Natural killer cell (primary cell): ENCODE measurements at places on chromosomes 16 and 17. TPM values are rescaled to one million over a fixed set of nuclear protein-coding genes. Genes with fewer than 3 reads are reported as not detected.
A peak's percentile ranks its signal among the peaks of the same experiment; 100 is the strongest.

The MMP15 gene
- 0.23 TPM for total RNA-seq

DNA sequence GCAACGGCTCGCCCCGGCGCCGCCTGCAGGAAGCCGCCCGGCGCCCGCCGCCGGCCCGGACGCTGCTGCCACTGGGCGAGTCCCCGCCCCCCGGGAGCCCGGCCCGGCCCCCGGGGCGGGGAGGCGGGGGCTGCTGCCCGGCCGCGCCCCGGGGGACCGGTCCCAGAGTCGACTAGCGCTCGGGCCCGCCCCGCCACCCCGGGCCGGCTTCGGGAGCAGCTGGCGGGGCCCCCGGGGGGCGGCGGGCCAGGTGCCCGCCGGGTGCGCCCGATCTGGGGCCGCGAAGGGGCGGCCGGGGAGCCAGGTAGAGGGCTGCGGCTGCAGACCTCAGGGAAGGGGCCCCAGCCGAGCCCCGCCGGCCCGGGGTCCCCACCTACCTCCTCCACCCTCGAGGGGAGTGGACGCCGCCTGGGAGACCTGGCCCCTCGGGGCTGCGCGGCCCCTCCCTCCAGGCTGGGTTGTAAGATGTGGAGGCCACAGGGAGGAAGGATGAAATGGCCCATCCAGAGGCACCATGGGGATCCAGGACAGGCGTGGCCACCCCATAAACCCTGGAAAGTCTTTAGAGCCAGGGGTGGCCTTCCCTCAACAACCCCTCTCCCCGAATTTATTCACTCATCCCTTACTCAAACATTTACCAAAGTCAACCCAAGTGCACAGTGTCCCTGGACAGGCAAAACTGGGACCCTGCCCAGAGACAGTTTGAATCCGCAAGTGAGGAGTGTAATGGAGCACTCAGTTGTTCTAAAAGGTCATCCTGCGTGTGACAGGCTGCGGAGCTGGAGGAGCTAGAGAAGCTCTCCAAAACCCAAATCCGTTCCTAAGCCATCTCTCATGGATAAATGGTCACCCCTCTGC lies at the start of gene CDYL2:
CDYL2 (minus strand) TSS at position 73 of the 858 bp plus-strand sequence. CDS start 425 bp downstream, outside the sequence.
- H3K4me1 ChIP-seq, result peaks cover 4% of the 10 kb centered on the region
- no peaks in the 10 kb centered on the region for H3K36me3 ChIP-seq
- H3K4me3 ChIP-seq, result peak within 1 kb of the TSS; percentile 42
- no peak within 1 kb of the TSS for H3K27ac ChIP-seq
- peaks cover 7% of the 10 kb centered on the region for H3K27me3 ChIP-seq
- DNase-seq, result no peak

DNA sequence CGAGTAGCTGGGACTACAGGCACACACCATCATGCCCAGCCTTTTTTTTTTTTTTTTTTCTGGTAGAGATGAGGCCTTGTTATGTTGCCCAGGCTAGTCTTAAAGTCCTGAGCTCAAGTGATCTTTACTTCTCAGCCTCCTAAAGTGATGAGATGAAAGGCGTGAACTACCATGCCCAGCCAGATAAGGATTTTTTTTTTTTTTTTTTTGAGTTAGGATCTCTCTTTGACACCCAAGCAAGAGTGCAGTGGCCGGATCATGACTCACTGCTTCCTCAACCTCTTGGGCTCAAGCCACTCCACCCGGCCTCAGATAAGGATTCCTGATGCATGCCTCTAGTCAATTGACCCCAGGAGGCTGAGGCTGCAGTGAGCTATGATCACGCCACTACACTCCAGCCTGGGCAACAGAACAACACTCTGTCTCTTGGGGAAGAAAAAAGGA lies 11.2 kb upstream of the PLEKHG4 start:
- DNase-seq, result no peak
- H3K36me3 ChIP-seq, result no peaks in the 10 kb centered on the region
- no peaks in the 10 kb centered on the region for H3K4me1 ChIP-seq
- no peak overlapping the region for H3K4me3 ChIP-seq

DNA sequence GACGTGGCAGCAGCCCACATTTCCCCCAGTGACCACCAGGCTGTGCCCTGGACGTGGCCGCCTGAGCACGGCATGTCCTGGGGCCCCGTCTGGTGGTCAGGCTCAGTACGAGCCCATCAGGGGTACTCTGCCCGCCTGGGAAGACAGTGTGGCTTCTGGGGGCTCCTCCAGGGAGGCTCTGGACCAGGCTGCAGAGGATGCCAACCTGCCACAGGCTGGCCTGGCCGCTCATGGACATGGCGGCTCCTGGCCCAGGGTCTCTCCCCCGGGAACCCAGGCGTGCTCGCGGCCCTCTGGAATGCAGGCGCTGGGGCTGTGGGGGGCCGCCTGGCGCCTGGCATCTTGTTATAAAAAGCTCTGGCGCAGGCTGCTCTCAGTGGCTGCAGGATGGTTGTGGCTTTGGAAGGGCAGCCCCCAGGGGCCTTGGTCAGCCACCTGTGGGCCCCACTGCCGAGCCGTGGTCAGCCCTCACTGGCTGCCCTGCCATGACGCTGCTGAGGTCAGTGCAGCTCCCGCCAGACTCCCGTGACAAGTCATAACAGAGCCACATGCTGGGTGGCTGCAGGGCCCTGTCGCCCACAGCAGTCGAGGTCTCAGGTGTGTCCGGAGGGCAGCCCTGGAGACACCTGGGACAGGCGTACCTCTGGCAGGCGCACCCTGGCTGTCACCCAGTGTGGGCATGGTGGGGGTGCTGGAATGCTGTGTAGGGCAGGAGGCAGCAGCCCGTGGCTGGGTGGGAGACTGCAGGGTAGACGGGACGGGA lies 15.0 kb downstream of the CENPX start:
- H3K4me1 ChIP-seq, result no peaks in the 10 kb centered on the region
- no peaks in the 10 kb centered on the region for H3K27me3 ChIP-seq
- DNase-seq, result no peak
- no peak overlapping the region for H3K4me3 ChIP-seq

DNA sequence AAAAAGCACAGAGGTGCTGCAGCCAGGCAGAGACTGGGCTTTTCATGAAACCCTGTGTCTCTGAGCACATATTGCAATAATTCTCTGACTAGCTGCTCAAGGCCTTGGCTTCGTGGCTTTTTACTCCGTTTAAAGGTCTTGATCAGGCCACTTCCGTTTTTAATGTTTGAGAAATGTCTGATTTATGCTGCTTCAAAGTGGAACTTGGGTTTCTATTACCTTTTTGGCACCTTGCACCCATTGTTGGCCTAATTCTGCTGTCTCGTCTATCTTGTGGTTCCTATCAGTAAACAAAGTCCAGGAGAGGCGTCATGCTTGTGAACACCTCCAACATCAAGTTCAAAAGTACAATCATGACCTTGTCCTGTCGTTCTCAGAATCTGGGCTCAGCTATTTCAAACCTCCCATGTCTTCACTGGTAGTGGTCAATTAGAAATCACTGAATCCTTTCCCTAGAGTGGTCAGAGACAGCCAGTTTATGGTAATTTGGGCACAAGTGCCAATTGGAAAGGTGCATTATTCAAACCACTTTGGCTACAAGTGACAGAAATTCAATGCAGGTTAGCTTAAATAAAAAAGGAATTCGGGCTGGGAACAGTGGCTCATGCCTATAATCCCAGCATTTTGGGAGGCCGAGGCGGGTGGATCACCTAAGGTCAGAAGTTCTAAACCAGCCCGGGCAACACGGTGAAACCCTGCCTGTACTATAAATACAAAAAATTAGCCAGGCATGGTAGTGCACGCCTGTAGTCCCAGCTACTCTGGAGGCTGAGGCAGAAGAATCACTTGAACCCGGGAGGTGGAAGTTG lies 33.3 kb upstream of the METTL9 start:
- H3K27me3 ChIP-seq, result no peaks in the 10 kb centered on the region
- H3K4me3 ChIP-seq, result no peak overlapping the region
- DNase-seq, result peak; percentile 18
- no peaks in the 10 kb centered on the region for H3K36me3 ChIP-seq
- no peak overlapping the region for H3K27ac ChIP-seq

DNA sequence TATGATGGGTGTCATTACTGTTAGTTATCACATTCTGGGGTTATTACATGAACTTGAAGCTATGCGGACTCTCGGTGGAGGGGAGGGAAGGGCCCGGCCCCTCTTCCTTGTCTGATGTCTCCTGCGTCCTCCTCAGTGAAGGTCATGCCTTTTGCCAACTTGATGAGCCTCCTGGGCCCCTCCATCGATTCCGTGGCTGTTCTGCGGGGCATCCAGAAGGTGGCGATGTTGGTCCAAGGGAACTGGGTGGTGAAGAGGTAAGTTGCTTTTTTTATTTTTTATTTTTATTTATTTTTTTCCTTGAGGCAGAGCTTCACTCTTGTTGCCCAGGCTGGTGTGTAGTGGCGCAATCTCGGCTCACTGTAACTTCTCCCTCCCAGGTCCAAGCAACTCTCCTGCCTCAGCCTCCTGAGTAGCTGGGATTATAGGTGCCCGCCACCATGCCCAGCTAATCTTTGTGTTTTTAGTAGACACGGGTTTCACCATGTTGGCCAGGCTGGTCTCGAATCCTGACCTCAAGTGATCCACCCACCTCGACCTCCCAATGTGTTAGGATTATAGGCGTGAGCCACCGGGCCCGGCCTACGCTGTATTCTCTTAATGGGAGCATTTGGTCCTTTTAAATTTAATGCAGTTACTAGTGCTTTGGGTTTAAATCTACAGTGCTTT lies 21.6 kb downstream of the POLR3E start:
- no peaks in the 10 kb centered on the region for H3K4me1 ChIP-seq
- peaks cover 66% of the 10 kb centered on the region for H3K36me3 ChIP-seq
- H3K27me3 ChIP-seq, result no peaks in the 10 kb centered on the region
- H3K27ac ChIP-seq, result no peak overlapping the region

DNA sequence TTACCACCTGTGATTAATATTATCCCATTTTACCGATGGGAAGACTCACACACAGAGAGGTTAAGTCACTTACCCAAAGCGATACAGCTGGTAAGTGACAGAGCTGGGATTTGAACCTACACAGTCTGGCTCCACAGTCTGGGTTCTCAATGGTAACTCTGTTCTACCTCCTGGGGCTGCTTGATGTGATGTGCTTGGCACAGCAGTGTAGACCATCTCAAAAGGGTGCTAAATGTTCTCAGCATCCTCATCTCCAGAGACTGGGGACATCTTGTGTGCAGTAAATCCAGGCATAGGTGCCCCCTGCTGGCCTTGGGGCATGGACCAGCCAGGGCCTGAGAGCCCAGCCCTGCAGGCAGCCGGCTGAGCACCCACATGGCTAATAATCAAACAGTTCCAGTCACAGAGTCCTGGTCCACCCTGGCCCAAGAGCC lies 15.4 kb upstream of the KATNB1 start:
- H3K36me3 ChIP-seq, result no peaks in the 10 kb centered on the region
- no peaks in the 10 kb centered on the region for H3K27me3 ChIP-seq
- no peaks in the 10 kb centered on the region for H3K4me1 ChIP-seq
- no peak overlapping the region for H3K4me3 ChIP-seq
- H3K27ac ChIP-seq, result no peak overlapping the region
- DNase-seq, result peak; percentile 67

GRCh38 chr17:74527756-74528155 lies 3.5 kb downstream of the CD300LB start:
- H3K4me3 ChIP-seq, result no peak overlapping the region
- peaks cover 32% of the 10 kb centered on the region for H3K4me1 ChIP-seq
- no peak for DNase-seq
- no peak overlapping the region for H3K27ac ChIP-seq

The KRT35 gene
- total RNA-seq, result not detected

GRCh38 chr17:61152898-61153297 lies 246.7 kb upstream of the TBX2 start:
- DNase-seq, result no peak
- no peak overlapping the region for H3K27ac ChIP-seq
- H3K4me1 ChIP-seq, result no peaks in the 10 kb centered on the region
- H3K27me3 ChIP-seq, result no peaks in the 10 kb centered on the region
- H3K4me3 ChIP-seq, result no peak overlapping the region
- H3K36me3 ChIP-seq, result no peaks in the 10 kb centered on the region

The ACSM2A gene
- not detected for total RNA-seq

DNA sequence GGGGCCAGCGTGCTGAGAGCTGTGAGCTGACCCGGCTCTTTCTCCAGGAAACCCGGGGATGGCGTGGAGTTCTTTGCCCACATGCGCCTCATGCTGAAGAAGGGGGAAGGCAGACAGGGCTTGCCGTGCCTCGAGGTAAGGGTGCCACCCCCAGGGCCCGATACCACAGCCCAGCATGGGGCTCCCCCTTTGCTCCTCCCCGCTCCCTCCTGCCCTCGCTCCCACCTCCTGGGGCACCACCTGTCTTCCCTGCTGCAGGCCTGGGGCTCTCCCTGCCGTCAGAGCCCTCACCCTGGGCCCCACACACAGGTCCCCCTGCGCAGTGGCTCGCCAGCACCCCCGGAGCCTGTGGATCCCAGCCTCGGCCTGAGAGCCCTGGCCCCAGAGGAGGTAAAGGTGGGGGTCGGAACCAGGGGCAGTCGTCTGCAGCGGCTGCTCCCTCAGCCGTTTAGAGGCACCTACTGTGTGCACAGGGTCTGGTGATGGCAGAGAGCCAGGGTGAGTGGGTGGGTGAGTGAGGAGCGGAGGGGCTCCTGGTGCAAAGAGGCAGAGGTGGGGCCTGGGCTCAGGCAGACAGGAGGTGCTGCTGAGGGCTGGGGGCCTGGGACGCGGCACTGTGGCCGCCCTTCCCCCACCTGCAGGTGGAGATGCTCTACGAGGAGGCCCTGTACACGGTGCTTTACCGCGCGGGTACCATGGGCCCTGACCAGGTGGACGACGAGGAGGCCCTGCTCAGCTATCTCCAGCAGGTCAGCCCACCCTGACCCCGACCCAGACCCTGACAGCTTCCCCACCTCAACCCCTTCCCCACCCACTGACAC lies 5.6 kb downstream of the BAIAP3 start:
- H3K27me3 ChIP-seq, result peaks cover 7% of the 10 kb centered on the region
- H3K36me3 ChIP-seq, result no peaks in the 10 kb centered on the region
- H3K27ac ChIP-seq, result no peak overlapping the region
- H3K4me3 ChIP-seq, result no peak overlapping the region
- H3K4me1 ChIP-seq, result peaks cover 34% of the 10 kb centered on the region

DNA sequence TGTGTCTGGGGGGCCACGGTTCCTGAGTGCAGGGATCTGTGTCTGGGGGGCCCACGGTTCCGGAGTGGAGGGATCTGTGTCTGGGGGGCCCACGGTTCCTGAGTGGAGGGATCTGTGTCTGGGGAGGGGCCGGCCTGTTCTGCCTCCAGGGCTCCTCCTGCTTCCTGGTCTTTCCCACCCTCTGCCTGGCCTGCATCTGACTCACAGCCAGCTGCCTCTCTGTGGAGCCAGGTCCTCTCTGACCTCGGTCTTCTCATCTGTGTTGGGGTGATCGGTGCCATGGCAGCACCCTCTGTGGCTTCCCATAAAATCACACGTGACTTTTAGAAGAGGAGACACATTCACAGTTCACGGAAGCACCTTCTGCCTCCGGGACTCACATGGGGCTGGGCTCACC lies 50.3 kb downstream of the ZFPM1 start:
- peaks cover 3% of the 10 kb centered on the region for H3K36me3 ChIP-seq
- no peak overlapping the region for H3K27ac ChIP-seq
- DNase-seq, result no peak
- no peaks in the 10 kb centered on the region for H3K27me3 ChIP-seq
- H3K4me3 ChIP-seq, result no peak overlapping the region

The TMED6 gene
- total RNA-seq, result 1.8 TPM

DNA sequence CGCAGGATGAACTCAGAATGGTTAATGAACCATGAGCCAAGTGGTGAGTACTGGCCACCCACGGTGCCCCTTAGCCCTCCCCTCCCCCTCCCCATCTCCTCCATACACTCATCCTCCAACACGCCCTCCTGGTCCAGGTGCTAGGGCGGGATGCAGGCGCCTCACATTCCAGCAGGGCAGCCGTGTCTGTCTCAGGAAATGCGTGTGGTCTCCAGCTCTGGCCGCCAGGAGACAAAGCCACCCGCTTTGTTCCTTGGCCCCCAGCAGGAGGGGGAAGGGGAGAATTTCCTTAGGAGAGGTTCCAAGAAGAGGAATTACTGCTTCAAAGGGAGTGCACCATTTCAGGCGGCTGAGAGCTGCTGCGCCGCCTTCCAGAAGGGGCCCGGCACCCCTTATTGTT lies 29.7 kb upstream of the RMI2 start:
- H3K36me3 ChIP-seq, result no peaks in the 10 kb centered on the region
- no peaks in the 10 kb centered on the region for H3K27me3 ChIP-seq
- DNase-seq, result no peak
